ENCODE measurements at places on chromosomes 5 and 9.

DNA sequence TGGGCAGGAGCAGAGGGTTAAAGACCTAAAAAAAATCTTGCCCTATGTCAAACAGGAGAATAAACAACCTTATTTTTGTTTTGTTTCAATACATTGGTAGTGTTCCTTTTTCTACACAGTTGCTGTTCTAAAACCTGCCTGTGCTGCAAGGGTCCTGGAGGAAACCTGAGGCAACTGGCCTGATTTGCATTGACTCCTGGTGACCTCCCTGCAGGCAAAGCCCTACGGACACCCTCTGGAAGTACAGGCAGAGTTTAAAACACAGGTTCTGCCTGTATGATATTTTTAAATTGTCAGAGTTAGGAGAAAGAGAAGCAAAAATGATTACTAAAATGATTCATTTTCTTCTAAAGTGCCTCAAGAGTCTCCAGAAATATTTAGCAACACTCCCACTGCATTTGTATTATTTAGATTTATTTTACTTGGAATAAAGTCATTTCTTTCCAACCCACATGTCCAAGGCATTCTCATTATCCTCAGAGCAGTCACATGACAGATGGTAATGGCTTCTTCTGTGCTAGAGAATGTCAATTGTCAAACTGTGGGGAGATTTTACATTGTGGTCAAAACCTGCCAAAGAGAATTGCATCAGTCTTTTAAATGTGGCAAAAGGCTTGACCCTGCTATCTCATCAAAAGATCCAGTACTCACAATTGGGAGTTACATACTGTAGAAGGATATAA, 559.6 kb downstream of the CETN3 start:
- peak; percentile 45 for DNase-seq

- peak; percentile 43 for DNase-seq
Measured at GRCh38 chr5:2685651-2686272, 65.7 kb downstream of the IRX2 start.

GRCh38 chr9:132990781-132991180, 12.3 kb downstream of the GFI1B start:
- DNase-seq, result no peak

DNA sequence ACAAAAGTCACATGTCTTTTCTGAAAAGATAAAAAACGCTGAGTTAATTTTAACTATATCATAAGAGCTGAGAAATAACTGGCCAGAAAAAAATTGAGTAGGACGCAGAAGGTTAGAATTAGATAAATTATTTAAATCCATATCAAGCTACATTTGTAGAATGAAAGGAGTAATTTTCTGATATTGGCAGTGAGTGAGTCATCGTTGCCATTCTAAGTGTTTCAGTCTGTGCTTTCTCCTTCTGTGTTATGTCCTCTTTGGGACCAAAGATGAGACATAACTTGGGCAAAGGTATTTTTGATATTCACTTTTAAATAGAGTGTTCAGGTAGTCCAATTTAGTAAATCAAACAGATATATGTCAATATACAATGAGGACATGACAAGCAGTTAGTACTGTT, 34.4 kb upstream of the KCNN2 start:
- DNase-seq, result no peak

GRCh38 chr5:172929371-172929838, 29.8 kb upstream of the RPL26L1 start:
- DNase-seq, result no peak

DNA sequence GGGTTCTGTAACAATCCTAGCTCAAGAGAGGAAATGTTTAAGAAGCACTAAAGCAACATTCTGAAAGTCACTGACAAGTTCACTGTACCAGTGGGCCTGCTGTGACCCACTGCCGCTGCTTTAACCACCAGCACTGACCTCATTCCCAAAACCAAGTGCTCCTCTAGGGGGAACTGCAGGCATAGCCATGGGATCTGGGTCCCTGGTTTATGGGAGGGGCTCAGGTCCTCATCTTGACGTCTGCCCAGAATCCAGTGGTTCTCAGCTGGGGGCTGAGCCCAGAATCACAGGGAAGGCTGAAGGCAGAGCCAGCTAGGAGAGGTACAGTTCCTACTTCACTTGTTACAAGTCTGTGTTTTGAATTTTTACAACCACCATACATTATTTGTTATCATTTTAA, 36.1 kb upstream of the SLC2A8 start:
- peak; percentile 89 for DNase-seq

- no peak for DNase-seq
Measured at GRCh38 chr9:92947268-92948037, at the start of gene FGD3. Gene FGD3, plus strand, starts transcription at chr9:92947523. Its CDS starts 28,734 bp downstream, at chr9:92976257.

DNA sequence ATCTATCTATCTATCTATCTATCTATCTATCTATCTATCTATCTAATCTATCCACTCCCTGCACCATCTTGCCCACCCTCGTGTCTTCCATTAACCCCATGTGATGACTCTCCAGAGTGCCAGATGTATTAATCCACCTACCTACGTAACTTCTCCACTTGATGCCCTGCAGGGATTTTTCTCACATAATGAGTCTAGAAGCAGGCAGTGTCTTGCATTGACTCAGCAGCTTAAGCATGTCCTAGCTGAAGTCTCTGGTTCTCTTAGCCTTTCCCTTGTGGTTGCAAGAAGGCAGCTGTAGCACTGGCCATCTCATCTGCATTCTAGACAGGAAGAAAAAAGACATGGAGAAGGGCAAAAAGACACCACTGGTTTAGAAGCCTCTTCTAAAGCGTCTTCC, 96.7 kb upstream of the ALDH1B1 start:
- no peak for DNase-seq
